ENCODE measurements at places on chromosomes 12 and 14. TPM values are rescaled to one million over a fixed set of nuclear protein-coding genes. Genes with fewer than 3 reads are reported as not detected.

The NXPH4 gene
- total RNA-seq: 4.0 TPM

The AGAP2 gene
- 0.88 TPM for total RNA-seq

The B3GNT4 gene
- total RNA-seq: 0.53 TPM

The APOF gene
- total RNA-seq: not detected

The OR4K17 gene
- total RNA-seq: not detected

DNA sequence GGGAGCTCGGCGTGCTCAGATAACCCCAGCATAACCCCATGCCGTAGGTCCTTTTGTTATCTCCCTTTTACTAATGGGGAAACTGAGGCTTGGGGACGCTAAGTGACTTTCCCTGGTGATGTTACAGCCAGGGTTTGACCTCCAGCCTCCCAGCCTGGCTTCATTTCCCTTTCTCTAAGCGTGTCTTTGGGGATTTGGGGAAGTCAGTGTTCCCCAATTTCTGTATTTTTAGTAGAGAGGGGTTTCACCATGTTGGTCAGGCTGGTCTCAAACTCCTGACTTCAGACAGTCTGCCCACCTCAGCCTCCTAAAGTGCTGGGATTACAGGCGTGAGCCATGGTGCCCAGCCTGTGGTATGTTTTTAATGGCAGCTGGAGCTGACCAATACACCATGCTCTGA is 85.4 kb downstream of the PHETA1 start:
- no peak overlapping the region for H3K27ac ChIP-seq
- DNase-seq: no peak
- H3K4me1 ChIP-seq: no peaks in the 10 kb centered on the region
- no peaks in the 10 kb centered on the region for H3K36me3 ChIP-seq

DNA sequence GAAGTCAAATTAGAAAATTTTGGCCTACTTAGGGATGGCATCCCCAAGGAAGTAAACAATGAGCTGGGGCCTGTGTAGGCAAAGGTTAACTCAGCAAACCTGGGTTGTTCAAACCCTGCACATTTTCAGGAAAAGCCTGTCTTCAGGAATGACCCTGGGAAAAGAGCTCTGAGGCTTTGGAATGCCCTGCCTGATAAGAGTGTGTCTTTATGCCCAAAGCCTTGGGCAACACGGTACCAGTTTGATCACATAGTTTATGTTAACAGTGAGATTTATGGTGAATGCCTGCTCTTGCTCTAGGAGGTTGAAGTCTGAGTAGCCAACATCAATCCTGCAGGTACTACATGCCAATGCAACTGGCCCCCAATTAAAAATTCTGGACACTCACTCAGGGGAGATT is 28.2 kb upstream of the STAB2 start:
- no peak for DNase-seq
- no peaks in the 10 kb centered on the region for H3K27me3 ChIP-seq
- no peaks in the 10 kb centered on the region for H3K36me3 ChIP-seq
- no peaks in the 10 kb centered on the region for H3K4me1 ChIP-seq

GRCh38 chr12:56321027-56321426 is 5.2 kb upstream of the CNPY2 start:
- H3K4me1 ChIP-seq: peaks cover 5% of the 10 kb centered on the region
- no peak for DNase-seq

GRCh38 chr12:85393606-85394005 is 113.6 kb downstream of the ALX1 start:
- no peaks in the 10 kb centered on the region for H3K36me3 ChIP-seq
- no peaks in the 10 kb centered on the region for H3K4me1 ChIP-seq
- no peak for DNase-seq
- no peak overlapping the region for H3K4me3 ChIP-seq
- no peak overlapping the region for H3K27ac ChIP-seq

DNA sequence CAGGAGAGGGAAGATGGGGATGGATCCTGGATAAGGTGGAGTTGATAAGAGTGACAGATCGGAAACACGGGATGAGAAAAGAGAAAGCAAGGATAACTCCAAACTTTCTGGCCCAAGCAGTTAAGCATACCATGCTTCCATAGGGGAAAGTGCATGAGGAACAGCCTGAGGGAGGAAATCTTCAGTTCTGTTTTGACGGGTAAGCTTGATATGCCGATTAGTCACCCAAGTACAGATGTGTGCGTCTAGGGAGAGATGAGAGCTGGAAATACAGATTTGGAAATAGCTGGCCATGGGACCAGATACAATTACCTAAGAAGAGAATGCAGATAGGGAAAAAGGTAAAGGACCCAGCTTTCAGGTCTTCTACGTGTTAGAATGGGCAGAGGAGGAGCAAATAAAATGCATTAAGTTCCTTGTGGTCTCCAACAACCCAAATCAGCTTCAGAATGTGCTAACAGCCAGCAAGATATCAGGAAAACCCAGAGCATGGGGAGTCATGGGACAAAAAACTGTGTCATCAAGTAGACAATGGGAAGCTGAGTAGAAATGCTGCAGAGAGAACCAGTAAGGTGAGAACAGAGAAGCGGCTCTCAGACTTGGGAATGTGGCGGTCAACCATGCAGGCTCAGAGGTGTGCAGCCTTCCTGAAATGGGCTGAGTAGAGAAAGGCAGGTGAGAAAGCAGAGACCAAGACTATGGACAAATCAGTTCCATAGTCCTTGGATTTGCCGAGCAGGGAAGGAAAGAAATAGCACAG is 56.3 kb downstream of the PPP1R36 start:
- no peak for DNase-seq
- H3K27me3 ChIP-seq: peaks cover 43% of the 10 kb centered on the region
- H3K36me3 ChIP-seq: no peaks in the 10 kb centered on the region
- peak overlapping the region; percentile 52 for H3K27ac ChIP-seq

DNA sequence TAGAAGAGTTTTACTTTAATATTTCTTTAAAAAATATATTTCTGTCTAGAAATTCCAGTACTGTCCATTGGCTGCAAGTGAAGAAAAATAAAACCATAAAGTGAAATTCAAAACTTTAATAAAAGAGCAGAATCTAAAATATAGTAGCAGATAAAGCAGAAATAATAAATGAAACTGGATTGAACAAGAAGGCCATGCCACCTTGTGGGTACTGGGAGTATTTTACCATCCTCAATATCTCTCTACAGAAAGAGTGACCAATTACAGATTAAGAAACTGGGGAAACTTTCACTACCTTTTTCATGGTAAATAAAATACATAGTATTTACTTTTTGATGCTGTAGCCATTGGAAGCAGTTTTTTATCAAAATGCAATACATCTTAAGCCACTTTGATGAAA is 220.5 kb downstream of the BCAT1 start:
- no peaks in the 10 kb centered on the region for H3K36me3 ChIP-seq
- H3K27ac ChIP-seq: no peak overlapping the region
- no peaks in the 10 kb centered on the region for H3K4me1 ChIP-seq
- no peak overlapping the region for H3K4me3 ChIP-seq

- H3K27ac ChIP-seq: no peak overlapping the region
- H3K27me3 ChIP-seq: no peaks in the 10 kb centered on the region
- H3K36me3 ChIP-seq: no peaks in the 10 kb centered on the region
- no peak overlapping the region for H3K4me3 ChIP-seq
- no peaks in the 10 kb centered on the region for H3K4me1 ChIP-seq
- DNase-seq: no peak
Measured at GRCh38 chr12:132344601-132345000, 15.2 kb upstream of the GALNT9 start.

GRCh38 chr12:63934936-63935335 is 90.4 kb downstream of the SRGAP1 start:
- no peaks in the 10 kb centered on the region for H3K27me3 ChIP-seq
- no peak for DNase-seq
- no peaks in the 10 kb centered on the region for H3K4me1 ChIP-seq
- H3K27ac ChIP-seq: no peak overlapping the region

DNA sequence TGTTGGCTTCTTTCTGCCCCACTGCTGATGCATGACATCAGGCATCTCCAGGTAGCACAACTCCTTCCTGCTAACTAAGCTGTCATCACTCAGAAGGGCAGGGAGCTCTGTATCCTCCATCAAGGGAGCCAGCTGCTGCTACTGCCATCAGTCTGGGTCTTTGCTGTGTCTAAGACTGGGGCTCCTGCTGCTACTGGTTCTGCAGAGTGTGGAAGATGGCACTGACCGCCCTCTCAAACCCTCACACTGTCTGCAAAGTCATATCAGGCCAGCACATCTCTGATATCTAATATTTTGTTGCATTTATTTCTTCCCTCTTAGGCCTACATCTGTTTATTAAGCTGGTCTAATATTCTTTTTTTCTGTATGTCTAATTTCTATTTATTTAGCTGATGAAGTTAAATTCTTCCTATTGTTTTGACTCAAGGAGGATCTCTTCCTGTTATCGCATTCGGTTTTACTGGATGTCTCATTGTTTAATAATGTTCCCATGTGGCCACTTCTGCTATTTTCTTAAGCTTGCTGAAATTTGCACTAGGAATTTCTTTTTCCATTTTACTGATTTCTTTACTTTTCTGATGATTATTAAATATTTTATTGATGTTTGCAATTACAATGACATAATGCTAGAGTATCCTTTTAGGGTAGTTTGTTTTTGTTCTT is 7.6 kb upstream of the E2F7 start:
- DNase-seq: no peak
- no peaks in the 10 kb centered on the region for H3K27me3 ChIP-seq
- H3K36me3 ChIP-seq: no peaks in the 10 kb centered on the region
- H3K27ac ChIP-seq: no peak overlapping the region
- no peaks in the 10 kb centered on the region for H3K4me1 ChIP-seq

DNA sequence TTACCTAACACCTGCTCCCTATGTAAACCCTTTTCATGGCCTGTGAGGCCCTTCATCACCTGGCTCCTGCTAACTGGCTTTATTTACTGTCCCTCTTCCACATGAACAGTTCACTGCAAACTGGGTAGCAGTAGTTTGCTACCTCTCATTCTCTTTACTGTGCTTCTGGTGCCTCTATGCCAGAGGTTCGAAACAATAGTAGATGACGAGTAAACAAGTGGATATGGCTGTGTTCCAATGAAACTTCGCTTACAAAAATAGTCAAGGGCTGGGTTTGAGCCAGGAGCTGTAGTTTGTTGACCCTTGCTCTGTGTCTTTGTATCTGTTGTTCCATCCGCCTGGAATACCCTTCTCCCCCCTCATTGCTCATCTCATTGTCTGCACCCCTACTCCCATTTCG is 233.6 kb upstream of the RMST start:
- no peaks in the 10 kb centered on the region for H3K4me1 ChIP-seq
- DNase-seq: no peak
- no peaks in the 10 kb centered on the region for H3K27me3 ChIP-seq
- H3K36me3 ChIP-seq: no peaks in the 10 kb centered on the region

GRCh38 chr14:70886421-70887206 is 20.6 kb upstream of the PCNX1 start:
- H3K27ac ChIP-seq: peak overlapping the region; percentile 27
- no peaks in the 10 kb centered on the region for H3K36me3 ChIP-seq
- H3K27me3 ChIP-seq: no peaks in the 10 kb centered on the region

GRCh38 chr14:95562892-95563685 is 28.2 kb downstream of the GLRX5 start:
- peak overlapping the region; percentile 34 for H3K4me3 ChIP-seq
- no peak for DNase-seq
- H3K36me3 ChIP-seq: no peaks in the 10 kb centered on the region
- no peaks in the 10 kb centered on the region for H3K27me3 ChIP-seq
- H3K4me1 ChIP-seq: peaks cover 4% of the 10 kb centered on the region
- H3K27ac ChIP-seq: no peak overlapping the region

- H3K36me3 ChIP-seq: no peaks in the 10 kb centered on the region
- DNase-seq: no peak
- no peaks in the 10 kb centered on the region for H3K27me3 ChIP-seq
- H3K27ac ChIP-seq: no peak overlapping the region
- H3K4me1 ChIP-seq: no peaks in the 10 kb centered on the region
- no peak overlapping the region for H3K4me3 ChIP-seq
Measured at GRCh38 chr12:107668320-107669098, 17.1 kb upstream of the PWP1 start.
